Uterine smooth muscle cell (primary cell): ENCODE measurements at places on chromosomes 1 and 21. TPM values are rescaled to one million over a fixed set of nuclear protein-coding genes. Genes with fewer than 3 reads are reported as not detected.

TCHHL1 gene
- not detected in 2 replicates for total RNA-seq

KCND3 gene
- under 0.01 and 0.25 TPM in 2 replicates for total RNA-seq

CRYAA gene
- not detected in 2 replicates for total RNA-seq

EPHA2 gene
- total RNA-seq, result 30.3 and 38.4 TPM in 2 replicates

TAF13 gene
- 118 and 137 TPM in 2 replicates for total RNA-seq

SVBP gene
- 13.2 and 13.4 TPM in 2 replicates for total RNA-seq

GLRX2 gene
- 11.2 and 20.8 TPM in 2 replicates for total RNA-seq

SPATA17 gene
- 0.33 and 0.50 TPM in 2 replicates for total RNA-seq

CHI3L1 gene
- total RNA-seq, result 22.4 and 400 TPM in 2 replicates

ITGB2 gene
- total RNA-seq, result not detected in 2 replicates

F5 gene
- total RNA-seq, result not detected in 2 replicates

TP73 gene
- under 0.01 and 0.12 TPM in 2 replicates for total RNA-seq

RASSF5 gene
- 0.11 and 0.50 TPM in 2 replicates for total RNA-seq

TNFRSF4 gene
- 0.12 TPM in 1 of 2 replicates, not detected in the other for total RNA-seq

KLHDC8A gene
- total RNA-seq, result not detected in 2 replicates

ANKRD35 gene
- 2.1 and 2.5 TPM in 2 replicates for total RNA-seq

PTPRU gene
- 19.1 and 22.5 TPM in 2 replicates for total RNA-seq

MTARC1 gene
- 2.1 and 2.6 TPM in 2 replicates for total RNA-seq

SPRR2B gene
- not detected in 2 replicates for total RNA-seq

PRDX6 gene
- 275 and 327 TPM in 2 replicates for total RNA-seq

AKNAD1 gene
- total RNA-seq, result not detected in 2 replicates
